Glomerular endothelial cell (primary cell): ENCODE measurements at places on chromosomes 1 and 21. TPM values are rescaled to one million over a fixed set of nuclear protein-coding genes. Genes with fewer than 3 reads are reported as not detected.

The TMCC2 gene
- 3.7 and 5.3 TPM in 2 replicates for total RNA-seq

The OR2T35 gene
- total RNA-seq: not detected in 2 replicates

The IVL gene
- not detected in 2 replicates for total RNA-seq

- no peak for DNase-seq
These were observed 642 bp downstream of the HCRTR1 start for GRCh38 chr1:31617916-31618746.

GRCh38 chr1:2459757-2460156 is 16.3 kb upstream of the PLCH2 start:
- DNase-seq: no peak

GRCh38 chr1:170510163-170510562 is 21.8 kb upstream of the GORAB start:
- no peak for DNase-seq

DNA sequence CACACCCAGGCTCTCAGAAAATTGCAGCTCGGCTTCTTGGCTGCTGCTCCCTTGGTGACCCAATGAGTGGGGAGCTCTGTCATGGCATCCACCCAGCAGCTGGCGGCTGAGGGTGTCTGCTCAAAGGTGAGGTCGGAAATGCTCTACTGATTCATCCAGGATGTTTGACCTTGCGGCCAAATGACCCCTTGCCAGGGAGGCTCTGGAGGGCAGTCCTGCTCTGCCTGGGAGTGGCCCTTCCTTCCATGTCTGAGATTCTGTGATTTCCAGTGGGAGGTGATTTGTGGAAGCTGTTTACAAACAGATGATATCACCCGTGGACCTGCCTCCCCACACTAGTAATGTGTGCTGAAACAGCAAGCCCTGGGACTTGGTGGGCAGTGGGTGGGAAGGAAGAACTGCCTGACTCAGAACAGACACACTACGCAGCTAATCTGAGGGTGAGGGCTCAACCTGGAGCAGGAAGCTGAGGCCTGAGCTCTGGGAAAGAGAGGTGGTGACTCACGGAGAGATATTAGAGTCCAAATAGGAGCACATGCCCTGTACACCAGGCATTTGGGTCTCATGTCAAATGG is 3.0 kb downstream of the CRCT1 start:
- DNase-seq: no peak

DNA sequence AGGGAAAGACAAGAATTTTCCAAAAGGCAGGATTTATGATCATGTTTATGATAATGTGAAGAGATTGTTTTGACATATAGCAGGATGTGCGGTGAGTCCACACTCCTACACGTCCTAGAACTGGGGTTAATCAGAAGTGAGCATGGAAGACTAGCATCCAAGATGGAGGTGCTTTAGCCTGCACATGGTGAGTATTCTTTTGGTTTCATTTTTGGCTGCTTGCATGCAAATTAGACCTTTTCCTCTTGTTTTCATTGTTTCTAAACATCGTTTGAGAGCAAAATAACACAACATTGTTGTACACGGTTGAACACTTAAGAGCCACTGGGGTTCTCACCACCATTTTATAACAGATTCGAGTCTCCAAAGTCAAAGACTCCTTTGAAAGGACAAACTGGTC is 14.9 kb upstream of the GUK1 start:
- DNase-seq: no peak

GRCh38 chr1:65503427-65503826 is 83.0 kb downstream of the LEPR start:
- no peak for DNase-seq

DNA sequence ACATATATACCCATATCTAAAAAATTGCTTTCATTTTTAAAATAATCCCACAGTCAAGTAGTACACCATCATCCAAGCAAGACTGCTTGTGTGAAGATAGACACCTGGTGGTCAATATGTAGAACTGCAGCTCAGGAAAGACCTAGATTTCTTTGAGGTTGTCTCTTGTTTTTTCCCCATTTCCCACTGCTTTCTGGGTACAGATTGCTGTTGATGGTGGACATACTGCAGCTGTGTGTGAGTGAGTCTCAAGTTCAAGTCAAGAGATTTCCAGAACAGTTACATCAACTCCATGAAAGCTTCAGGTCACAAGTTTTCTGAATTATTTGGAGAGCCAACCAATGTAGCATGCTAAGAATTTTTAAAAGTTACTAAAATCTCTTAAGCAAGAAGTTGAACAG is 306.4 kb downstream of the DUSP10 start:
- DNase-seq: peak; percentile 48

DNA sequence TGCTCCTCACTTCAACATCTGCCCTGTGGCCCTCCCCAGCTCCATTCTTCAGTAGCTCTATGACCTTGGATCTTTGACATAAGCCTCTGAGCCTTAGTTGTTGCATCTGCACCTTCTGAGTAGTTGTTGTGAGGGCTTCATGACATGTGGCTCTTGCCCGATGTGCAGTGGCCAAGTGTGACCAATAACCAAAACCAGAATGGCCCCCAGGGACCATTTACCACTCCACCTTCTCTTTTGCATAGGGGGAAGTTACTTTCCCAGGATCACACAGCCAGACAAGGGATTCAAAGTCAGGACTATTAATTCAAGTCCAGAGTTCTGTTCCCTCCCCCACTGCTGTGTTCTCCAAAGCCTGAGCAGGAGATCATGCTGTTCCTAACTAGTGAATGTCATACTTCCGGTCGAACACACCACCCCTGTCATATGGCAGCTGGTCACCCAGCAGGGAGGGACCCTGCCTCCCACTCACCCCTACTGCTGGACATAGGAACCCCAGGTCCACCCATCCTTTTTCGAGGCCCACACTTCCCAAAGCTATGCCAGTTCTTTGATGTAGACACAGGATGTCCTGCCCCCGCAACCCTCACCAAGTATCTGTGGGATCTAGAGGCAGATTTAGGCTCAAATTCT is 4.0 kb downstream of the FGR start:
- no peak for DNase-seq

The EDARADD gene
- not detected in 2 replicates for total RNA-seq

DNA sequence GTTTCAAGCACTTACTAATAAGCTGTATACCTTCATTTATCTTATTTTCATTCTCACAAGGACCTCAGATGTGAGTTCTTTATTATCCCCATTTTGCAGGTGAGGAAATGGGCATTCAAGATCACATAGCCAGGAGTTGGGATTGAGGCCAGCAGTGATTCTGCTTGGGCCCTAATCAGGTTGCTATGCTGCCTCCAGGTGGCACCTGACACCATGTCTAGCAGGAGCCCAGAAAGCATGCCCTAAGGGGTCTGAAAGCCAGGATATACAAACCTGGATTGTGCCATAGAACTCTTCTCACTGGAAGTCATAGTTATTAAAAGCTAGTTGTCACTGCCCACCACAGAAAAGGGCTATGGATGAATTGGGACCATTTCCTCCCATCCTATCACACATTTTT is 61.1 kb downstream of the FYB2 start:
- no peak for DNase-seq

- peak; percentile 88 for DNase-seq
These were observed 38.9 kb upstream of the C1orf185 start for GRCh38 chr1:51063121-51063520.

The CDCA8 gene
- 4.2 and 12.0 TPM in 2 replicates for total RNA-seq

- DNase-seq: no peak
These were observed 25.0 kb downstream of the LAMB3 start for GRCh38 chr1:209627027-209627731.
